Inflammatory macrophage treated with lipopolysaccharide for 1 hour (primary cell): ENCODE measurements at places on chromosomes 3 and 15.

- DNase-seq: peak; percentile 81
Measured at GRCh38 chr3:148943506-148944205, 47.7 kb upstream of the GYG1 start.

GRCh38 chr3:12420393-12420792 lies 63.9 kb upstream of the TSEN2 start:
- DNase-seq: no peak

GRCh38 chr15:58966698-58967097 lies 20.8 kb upstream of the RNF111 start:
- no peak for DNase-seq

DNA sequence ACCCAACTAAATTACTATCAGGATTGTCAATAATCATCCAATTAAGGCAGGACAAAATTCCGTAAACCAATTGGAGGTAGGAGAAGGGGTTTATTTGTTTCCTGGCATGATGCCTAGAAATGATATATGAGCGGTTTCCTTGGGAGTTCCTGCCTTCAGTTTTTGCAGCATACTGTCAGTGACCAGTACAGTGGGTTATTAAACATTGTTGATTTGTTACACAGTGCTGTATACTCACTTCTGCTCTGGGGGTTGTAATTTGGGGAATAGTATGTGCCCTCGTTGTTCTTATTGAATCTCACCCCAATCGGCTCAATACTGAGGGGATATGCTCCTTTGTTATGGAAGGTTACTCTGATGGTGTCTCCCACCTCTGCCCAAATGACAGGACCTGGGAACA lies 22.2 kb downstream of the CP start:
- DNase-seq: no peak

- DNase-seq: peak; percentile 99
Measured at GRCh38 chr3:12405432-12406272, 78.6 kb upstream of the TSEN2 start.

- DNase-seq: no peak
Measured at GRCh38 chr3:133096900-133097613, 58.9 kb downstream of the TMEM108 start.

- DNase-seq: no peak
Measured at GRCh38 chr3:8653800-8654408, 9.3 kb upstream of the SSUH2 start.

DNA sequence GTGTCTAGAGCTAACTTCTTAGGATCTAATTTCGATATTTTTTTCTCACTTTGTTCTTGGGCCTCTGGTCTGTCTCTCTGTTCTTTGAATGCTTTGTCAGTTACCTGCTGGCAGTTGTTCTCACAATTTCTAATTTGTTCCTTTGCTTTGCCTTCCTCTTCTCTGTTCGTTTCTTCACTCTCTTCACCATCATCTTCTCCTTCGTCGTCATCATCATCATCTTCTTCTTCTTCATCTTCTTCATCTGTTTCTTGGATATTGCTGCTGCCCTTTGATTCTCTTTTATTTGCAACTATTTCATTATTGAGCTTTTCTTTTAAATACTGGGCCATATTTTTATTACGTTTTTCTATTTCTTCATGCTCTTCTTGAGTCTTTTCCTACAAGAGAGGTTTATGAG lies 2.7 kb downstream of the LMOD3 start:
- DNase-seq: no peak

DNA sequence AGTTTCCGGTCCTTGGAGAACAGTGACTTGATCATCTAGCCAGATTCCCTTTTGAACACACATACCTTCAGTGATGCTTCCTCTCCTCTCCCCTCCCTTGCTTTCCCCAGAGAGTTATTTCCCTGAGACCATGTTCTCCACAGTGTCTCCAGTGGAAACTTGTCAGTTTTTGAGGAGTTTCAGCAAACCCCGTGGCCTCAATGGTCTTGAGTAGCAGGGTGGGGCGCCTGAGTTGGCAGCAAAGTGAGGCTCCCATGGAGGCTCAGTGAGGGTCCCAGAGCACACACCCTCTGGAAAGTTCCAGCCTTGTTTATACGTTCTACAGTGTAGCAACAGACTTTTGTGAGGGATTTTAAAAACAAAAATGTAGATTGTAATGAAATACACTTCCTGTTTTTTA lies 135.1 kb downstream of the LRRC28 start:
- no peak for DNase-seq

DNA sequence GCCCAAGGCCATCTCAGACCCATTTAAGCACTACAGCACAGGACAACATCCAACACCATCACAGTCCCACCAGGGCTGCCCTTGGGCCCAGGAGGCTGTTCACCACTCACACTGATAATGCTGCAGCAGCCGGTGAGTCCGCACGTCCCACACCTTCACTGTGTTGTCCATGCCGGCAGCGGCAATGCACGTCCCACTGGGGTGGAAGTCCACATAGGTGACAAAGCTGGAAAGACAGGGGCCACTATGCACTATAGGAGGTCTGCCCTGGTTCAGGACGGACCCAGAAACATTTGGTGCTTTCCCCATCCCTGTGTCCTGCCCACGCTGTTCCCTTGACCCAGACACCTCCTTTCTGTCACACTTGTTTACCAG lies 8.5 kb downstream of the POC1A start:
- DNase-seq: no peak

- no peak for DNase-seq
Measured at GRCh38 chr3:10251006-10251405, 2.7 kb downstream of the TATDN2 start.

GRCh38 chr3:77835921-77836320 lies 796.0 kb downstream of the ROBO2 start:
- no peak for DNase-seq

DNA sequence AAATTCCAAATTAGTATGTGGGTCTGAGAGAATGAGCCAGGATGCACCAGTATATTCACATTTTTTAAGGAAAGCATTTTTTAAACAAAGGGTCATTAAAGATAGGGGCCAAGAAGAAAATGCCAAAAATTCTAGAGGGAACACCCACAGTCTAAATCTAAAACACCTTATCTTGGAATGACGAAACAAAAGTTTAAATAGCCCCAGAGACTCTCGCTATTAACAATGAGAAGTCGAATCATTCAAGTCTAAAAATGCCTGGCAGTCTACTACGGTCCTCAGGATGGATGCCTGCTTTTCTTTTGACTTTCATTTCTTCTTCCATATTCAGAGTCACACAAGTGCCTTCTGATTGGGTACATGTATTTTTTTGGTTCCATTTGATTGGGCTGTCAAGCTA lies 66.3 kb downstream of the SSUH2 start:
- DNase-seq: no peak

- DNase-seq: no peak
Measured at GRCh38 chr3:131620977-131621376, 118.2 kb upstream of the MRPL3 start.

- DNase-seq: peak; percentile 37
Measured at GRCh38 chr15:43106486-43106829, 620 bp upstream of the UBR1 start.

GRCh38 chr15:96038650-96039049 lies 291.9 kb upstream of the NR2F2 start:
- no peak for DNase-seq

GRCh38 chr15:89556413-89557262 lies 18.6 kb upstream of the TICRR start:
- DNase-seq: peak; percentile 92

DNA sequence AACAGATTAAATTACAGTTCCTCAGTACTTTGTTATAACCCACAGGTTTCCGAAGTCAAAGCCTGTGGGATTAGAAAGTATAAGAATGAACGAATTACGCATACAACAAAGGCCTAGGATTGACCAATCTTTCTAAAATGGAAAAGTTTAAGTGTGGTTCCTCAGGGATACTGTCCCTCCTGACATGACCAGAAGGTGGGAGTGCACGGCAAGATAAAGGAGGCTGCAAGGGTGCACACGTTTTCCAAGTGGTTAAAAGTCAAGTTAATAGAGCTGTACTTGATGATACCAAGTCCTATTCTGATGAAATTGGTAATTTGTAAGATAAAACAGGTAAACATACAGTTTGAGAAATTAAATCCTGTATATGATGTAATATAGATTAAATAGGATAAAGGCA lies 96.2 kb downstream of the ALDH1A2 start:
- DNase-seq: no peak

GRCh38 chr3:174342941-174343501 lies 516.1 kb upstream of the NAALADL2 start:
- DNase-seq: no peak

- no peak for DNase-seq
Measured at GRCh38 chr15:49688135-49688790, 67.4 kb downstream of the DTWD1 start.

DNA sequence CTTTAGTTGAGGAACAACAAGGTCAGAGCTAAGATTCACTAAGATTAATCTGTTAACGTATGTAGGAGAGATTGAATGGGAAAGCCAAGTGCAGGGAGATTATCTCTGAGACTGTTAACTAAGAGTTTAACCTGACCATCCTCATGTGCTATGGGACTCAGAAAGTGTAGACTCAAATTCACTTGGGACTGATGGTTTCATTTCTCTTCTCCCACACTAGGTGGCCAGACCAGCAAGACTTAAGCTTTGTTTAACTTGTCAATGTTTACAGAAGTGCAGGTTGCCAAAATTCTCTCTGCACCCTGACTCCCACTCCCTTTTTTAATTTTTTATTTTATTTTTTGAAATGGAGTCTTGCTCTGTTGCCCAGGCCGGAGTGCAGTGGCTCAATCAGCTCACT lies 6.3 kb upstream of the HEXA start:
- no peak for DNase-seq

DNA sequence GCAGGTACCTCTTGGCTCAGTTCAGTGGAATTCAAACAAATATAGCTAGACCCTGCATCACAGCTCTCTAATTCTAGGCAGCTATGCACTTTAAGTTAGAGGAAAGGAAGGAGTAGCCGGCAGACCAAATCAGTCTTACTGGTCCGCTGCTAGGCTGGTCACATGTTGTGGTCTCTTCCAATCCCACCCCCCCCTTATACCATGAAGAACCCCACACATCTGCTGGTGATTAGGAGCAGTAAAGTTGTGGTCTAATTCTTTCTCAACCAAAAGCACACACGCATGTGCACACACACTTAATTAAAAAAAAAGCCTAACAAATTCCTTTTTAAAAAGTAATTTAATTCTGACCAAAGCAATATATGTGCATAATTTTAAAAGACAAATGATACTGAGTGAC lies 16.7 kb upstream of the SH3GL3 start:
- DNase-seq: no peak

GRCh38 chr3:17307887-17308286 lies 423.1 kb downstream of the PLCL2 start:
- no peak for DNase-seq

GRCh38 chr3:13025090-13025489 lies 48.1 kb downstream of the IQSEC1 start:
- DNase-seq: peak; percentile 91

DNA sequence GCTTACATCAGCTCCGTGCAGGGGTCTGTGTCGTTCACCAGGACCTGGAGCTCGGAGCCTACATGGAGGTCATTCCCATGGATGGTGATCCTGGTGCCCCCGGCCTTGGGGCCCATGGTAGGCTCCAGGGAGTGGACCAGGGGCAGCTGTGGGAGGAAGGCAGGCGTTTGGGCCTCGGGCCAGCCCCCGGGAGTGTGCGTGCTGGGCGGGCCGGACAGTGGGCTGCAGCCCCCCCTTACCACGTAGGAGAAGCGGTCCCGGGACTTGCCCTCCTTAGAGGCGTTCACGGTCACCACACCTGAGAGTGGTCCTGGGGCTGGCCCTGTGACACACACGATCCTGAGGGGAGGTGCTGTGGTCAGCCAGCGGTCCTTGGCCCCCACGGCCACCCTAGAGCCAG lies 29.6 kb downstream of the H1-8 start:
- DNase-seq: no peak

DNA sequence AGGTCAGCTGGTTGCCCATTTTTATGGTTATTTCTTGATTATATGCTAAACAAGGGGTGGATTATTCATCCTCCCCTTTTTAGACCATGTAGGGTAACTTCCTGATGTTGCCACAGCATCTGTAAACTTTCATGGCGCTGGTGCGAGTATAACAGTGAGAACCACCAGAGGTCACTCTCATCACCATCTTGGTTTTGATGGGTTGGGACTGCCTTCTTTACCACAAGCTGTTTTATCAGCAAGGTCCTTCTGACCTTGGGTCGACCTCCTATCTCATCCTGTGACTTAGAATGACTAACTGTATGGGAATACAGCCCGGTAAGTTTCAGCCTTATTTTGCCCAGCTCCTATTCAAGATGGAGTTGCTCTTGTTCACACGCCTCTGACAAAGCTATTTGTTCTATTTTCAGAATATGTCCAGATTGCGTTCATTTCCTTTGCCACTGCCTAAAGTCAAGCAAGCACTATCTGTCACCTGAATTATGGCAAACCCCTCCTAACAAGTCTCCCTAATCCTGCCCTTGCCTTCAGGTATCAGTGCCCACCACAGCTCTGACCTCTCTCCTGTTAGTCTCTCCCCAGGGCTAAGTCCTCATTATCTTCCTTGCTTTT lies 308.5 kb downstream of the ROBO2 start:
- DNase-seq: no peak

DNA sequence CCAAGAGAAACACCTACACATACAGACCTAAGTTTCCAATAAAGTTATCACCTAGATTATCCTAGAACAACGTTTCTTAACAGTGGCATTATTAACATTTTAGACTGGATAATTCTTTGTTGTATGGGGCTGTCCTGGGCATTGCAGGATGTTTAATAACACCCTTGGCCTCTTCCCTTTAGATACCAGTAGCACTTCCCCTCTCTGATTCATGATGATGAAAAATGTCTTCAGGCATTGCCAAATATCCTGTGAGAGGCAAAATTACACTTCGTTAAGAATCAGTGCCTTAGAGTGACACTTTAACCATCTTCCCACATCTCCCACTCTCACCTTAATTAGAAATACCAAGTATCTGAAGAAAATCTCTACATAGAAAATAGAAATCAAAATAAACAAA lies 352.6 kb downstream of the CGGBP1 start:
- DNase-seq: peak; percentile 74

- peak; percentile 98 for DNase-seq
Measured at GRCh38 chr3:152298393-152299248, 29.9 kb downstream of the MBNL1 start.

- DNase-seq: no peak
Measured at GRCh38 chr15:48984811-48985352, 21.2 kb upstream of the SHC4 start.

GRCh38 chr3:20846832-20847231 lies 660.8 kb upstream of the SGO1 start:
- DNase-seq: no peak

DNA sequence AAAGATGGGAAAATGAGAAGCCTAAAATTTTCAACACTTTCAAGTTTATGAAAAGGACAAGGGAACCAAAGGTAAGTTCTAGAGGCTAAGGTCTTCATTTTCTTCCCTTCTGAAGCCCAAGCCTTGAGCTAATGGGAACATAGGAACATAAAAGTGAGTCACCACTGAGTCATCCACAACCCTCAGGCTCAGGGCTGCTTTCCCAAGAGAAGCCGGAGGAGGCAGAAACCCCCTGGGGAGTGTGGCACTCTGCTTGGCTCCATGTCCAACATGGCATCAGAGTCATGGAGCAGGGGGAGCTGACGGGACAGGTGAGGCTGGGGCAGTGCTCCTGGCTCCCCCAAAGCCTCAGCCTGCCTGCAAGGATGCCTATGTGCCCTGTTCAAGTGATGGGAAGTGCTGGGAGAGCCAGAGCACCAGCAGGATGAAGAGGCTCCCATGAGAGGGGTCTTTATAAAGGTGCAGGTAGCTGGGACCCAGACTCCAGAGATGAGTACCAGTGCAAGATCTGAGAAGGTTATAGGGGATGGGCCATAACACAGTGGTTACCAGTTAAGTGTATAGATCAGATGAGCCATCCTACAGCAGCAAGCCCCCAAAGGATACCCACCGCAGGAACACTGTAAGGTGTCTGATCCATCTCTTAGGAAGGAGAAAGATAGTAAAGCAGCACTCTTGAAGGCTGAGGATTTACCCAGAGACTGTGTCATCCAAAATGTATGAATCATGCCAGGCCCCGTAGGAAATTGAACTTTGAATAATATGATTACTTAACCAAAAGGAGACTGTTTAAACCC lies 31.8 kb upstream of the RYR3 start:
- peak; percentile 77 for DNase-seq
